Left lobe of liver (tissue), 2 donors: ENCODE measurements at places on chromosomes 6 and 20. TPM values are rescaled to one million over a fixed set of nuclear protein-coding genes. Genes with fewer than 3 reads are reported as not detected.

DNA sequence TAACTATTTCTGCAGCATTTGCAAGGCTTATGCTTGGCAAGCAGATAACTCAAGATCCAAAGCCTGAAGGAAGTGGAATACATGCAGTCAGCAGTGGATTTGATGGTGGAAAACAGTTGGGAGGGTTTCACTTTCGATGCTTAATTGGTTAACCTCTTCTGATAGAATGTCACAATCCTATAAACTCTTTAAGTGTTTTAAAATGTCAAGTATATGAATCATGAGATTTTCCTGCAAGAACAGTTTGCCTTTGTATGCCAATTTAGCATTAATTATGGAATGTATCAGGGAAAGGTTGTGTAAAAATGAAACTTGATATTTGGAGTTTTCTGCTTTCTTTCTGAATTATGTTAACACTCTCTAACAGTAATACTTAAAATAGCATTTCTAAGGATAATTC is 36.6 kb downstream of the NKX2-4 start:
- no peak for DNase-seq

Gene ZC2HC1B
- not detected for total RNA-seq

DNA sequence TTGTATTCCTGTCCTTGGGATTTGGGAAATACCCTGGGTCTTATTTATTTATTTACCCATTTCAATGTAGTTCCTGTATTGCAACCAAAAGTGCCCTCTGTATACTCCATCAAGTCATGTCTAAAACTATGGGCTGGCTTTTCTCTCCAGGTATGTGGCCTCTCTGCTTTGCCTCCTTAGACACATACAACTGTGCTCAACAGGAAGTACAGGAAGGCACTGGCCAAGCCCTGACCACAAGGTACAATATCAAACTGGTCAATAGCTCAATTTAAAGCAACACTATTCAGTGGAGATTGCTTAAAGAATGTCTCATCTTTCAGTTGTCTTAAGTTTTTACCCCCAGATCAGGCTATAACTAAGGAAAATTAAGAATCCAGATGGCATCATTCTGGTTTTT is 42.3 kb upstream of the SLC24A3 start:
- no peak for DNase-seq

DNA sequence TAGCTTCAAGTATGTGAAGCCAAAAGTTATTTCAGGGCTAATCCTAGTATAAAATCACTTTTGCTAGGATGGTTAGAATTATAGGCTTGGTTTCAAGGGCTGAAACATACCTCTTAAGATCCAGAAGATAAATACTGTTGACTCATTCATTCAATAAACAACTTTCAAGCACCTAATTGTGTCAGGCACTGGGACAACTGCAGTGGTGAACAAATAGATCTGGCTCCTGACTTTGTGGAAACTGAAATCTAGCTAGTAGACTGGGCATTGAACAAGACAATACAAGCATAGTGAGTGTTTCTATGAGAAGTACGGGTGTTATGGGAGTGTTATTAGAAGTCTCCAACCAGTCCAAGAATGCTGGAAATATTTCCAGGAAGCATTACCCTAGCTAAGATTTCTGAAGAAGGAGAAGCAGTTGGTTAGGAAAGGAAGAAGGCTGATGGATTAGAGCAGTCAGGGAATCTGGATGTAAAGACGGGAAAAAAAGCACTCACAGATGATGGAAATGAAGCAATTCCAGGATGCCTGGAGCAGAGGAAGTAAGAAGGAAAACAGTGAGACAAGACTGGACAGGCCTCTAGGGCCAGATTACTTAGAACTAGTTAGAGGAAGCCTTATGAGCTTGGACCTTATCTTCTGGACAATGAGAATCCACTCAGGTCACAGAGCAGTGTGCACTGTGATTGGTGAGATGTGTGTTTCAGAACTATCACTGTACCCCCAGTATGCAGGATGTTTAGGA is 132.6 kb upstream of the RAB32 start:
- no peak for DNase-seq

GRCh38 chr6:170117111-170117972 is 173.5 kb downstream of the DLL1 start:
- DNase-seq: peak; percentile 30

DNA sequence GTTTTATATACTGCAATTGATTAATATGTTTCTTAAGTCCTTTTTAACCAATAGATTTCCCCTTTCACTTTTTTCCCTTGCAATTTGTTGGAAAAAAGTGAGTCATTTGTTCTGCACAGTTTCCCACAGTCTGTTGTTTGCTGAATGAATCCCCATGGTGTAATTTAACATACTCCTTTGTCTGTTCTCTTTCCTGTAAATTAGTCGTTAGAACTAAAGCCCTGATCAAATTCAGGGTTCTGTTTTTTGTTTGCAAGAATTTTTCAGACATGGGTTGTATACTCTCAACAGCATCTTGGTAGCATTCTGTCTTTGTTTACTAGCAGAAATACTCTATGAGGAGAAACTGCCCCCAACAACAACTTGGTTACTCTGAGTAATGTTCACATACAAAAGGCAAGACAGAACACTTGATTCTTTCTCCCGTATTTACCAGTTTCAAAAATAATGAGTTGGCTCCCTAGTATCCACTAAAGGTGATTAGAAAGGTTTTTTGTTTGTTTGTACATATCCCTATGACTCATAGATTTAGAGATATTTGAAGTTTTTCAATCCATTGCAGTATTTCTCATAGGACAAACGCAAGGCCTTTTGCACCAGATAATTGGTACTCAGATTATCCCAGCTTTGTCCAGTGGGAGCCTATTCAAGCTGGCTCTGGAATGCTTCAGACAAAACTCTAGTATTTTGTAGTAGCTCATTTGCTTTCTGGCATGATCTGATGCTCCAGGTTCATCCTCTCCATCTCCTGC is 16.5 kb downstream of the BLOC1S5 start:
- no peak for DNase-seq

DNA sequence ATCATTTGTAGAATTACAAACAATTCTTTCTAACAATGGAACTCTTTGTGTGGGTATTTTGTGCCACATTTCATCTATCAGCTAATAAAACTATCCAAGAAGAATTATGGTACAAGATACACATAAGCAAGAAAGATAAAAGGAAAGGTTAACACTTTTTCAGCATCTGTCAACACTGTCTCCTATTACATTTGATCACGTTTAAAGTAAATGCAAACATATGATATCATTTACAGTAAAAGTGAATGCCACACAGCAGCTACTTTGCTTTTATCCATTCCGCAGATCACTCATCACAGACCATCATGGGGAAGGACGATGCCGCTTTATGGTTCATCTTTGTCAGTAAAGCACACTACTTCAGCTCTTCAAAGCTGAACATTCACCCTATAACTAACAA is 456.4 kb upstream of the MANEA start:
- no peak for DNase-seq

DNA sequence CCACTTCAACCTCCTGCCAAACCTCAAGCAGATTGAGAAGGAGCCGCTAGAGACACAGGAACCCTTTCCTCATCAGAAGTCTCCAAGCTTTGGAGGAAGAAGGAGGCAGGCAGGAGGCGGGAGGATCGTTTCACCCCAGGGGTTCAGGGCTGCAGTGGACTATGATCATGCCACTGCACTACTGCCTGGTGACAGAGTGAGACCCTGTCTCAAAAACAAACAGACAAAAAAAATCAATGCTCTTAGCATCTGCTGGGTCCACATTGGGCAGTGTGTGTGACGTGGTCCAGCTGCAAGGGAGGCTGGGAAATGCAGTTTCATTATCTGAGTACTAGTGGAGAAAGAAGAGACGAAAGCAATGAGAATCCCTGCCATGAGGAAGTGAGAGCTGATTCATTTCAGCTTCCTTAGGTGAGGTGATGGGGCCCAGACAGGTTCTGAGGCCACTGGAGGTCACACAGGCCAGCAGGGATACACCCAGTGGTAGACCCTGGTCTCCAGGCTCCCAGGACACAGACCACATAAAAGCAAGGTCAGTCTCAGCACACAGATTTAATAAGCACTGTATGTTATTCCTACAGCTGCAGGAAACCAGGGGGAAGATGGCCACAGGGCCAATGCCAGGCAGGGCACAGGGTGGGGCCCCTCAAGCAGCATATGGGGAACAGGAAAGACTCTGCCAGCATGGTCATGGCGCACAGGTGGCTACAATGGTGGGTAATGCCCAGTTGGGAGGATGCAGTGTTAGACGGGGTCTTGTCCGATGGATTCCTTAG is 4.3 kb downstream of the GFRA4 start:
- peak; percentile 15 for DNase-seq

GRCh38 chr6:82881519-82881918 is 184.1 kb downstream of the UBE3D start:
- DNase-seq: no peak
